Activated T-helper 1 cell treated with anti-CD3 and anti-CD28 coated beads, Interleukin-2, amount 50 U/mL, for 16 hours (primary cell): ENCODE measurements at places on chromosomes 13 and 19.

GRCh38 chr19:35090506-35091214 is 25.0 kb upstream of the FXYD3 start:
- DNase-seq, result no peak

DNA sequence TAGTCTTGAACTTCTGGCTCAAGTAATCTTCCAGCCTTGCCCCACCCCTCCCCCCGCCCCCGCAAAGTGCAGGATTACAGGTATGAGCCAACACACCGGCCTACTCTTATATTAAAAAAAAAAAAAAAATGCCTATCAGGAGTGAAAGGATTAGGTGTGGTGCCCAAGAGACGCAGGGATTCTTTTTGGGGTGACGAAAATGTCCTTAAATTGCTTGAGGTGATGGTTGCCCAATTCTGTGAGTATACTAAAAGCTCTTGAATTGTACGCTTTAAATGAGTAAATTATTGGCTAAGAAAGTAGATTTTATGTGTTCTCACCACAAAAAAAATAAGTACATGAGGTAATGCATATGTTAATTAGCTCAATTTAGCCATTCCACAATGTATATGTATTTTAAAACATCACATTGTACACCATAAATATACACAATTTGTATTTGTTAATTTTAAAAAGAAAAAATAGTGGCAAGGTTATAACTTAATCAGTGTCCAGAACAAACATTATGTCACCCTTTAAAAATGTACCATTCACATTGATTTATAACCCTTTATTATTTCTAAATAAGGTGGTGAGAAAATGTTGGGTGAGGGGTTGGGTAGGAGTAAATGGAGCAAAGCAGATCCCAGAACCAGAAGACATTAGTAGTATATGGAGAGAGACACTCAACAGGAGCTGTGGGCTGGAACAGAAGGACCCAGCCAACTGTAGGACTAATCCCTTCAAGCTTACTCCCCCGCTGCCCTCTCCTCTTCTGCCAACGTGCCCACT is 3.9 kb downstream of the IGSF23 start:
- DNase-seq, result no peak

DNA sequence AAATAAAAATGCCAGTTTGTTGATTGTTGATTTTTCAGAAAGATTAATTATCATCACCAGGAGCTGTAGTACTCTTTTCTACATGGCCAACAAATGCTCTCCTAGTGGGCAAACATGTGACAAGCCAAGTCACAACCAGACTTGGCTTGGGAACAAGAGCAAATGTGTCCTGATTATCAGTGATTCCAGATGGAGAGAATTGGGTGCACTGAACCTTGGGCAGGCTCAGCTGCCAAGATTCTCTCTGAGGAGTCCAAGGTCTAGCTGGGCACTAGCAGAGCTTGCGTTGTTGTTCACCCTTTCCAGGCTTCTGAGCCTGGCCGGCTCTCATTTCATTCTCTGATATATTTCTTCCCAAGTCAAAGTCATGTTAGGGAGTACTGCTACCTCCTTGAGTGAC is 27.3 kb upstream of the GPI start:
- DNase-seq, result no peak

GRCh38 chr19:57665261-57665806 is 3.4 kb upstream of the ZSCAN4 start:
- no peak for DNase-seq

GRCh38 chr19:30669329-30670010 is 297.3 kb downstream of the ZNF536 start:
- peak; percentile 22 for DNase-seq

- DNase-seq, result no peak
Observed at GRCh38 chr13:106498158-106498557, 37.3 kb downstream of the EFNB2 start.

GRCh38 chr13:97339019-97339987 is 94.7 kb upstream of the RAP2A start:
- no peak for DNase-seq

DNA sequence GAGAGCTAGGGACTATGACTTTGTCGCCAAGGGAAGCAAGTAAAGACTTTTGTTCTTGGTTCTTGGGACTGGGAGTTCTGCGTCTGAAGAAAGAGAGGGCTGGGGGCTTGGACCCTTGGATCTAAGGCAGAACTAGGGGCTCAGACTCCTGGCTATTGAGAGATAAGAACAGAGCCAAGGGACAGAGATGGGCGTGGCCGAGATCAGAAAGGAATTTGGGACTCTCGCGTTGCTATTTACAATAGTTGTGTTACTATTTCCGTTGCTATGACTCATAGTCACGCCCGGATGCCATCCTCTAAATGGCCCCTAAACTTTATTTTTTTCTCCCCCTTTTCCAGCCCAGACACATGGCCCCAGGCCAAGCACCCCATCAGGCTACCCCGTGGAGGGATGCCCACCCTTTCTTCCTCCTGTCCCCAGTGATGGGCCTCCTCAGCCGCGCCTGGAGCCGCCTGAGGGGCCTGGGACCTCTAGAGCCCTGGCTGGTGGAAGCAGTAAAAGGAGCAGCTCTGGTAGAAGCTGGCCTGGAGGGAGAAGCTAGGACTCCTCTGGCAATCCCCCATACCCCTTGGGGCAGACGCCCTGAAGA is 759 bp downstream of the PPP1R15A start:
- peak; percentile 56 for DNase-seq

DNA sequence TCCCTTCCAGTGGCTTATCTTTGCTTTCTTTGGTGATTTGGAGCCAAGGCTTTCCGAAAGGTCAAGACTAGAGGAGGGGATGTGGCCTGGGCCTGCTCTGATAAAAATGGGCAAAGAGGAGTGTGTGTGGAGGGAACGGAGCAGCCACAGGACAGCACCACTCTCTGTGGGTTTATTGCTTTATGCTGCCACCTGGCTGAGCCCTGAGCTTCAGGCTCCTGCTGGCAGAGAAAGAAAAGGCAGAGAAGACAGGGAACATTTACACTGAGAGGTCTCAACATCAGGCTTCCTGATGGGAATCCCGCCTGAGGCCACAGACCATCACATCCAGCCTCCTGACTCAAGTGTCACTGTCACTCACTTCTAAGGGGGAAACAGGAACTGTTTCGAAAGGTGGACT is 9.2 kb upstream of the GSX1 start:
- DNase-seq, result no peak

DNA sequence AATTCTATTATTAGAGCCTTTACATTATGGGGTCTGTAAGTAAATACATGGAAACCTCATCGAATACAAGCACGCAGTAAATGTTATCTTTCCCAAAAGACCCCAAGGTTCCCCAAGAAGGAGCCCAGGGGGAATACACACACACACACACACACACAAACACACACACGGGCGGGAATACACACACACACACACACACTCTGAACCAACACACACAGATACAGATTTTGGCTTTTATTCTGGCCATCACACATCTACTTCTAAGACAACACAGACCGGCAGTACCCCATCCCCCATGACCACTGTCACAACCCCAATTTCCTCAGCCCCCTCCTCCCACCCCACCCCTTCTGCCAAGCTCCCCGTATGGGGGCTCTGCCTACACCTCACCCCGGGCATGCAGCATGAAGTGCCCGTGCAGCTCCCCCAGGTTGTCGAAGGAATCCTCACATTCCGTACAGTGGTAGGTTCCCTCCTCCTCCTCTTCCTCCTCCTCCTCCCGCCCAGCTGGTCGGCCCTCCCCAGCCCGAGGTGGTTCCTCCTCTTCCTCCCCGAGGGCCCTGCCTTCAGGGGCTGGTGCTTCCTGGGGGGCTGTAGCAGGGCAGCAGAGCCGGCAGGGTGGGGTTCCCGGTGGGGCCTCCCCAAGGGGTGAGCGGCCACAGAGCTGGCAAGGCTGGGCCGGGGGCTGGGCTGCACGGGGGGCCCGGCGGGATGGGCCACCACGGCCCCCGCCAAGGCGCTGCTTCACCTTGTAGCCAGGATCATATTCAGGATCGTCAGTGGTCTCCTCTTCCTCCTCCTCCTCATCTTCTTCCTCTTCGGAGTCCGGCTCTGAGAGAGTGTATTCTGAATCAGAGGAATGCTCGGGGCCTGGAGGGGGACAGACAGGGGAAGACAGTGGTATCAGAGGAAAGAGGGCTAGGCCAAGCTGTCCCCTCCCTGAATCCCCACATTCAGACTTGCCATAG is 4.4 kb upstream of the SRRM5 start:
- DNase-seq, result no peak

DNA sequence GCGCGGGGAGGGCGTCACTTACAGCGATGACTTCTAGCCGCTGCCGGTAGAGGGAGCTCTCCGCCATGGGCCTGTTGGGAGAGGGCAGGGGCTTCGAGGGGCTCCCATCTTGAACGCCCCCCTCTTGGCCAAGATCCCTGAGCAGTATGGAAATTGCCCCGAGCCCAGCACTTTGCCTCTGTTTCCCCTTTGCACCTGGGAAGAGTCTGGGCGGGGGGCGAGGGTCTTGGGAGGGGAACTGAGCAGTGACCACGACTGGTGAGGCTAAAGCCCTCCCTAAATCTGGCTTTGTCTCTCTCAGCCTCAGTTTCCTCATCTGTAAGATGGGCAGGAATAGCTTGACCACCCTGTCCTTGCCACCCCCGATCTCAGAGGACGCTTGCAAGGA is 2.8 kb downstream of the PALM3 start:
- no peak for DNase-seq

GRCh38 chr19:38812009-38812840 is 520 bp downstream of the LGALS4 start:
- DNase-seq, result no peak

GRCh38 chr13:30355839-30356238 is 48.5 kb upstream of the KATNAL1 start:
- no peak for DNase-seq
